ENCODE measurements at places on chromosomes 2 and 18.

- no peak for DNase-seq
Observed at GRCh38 chr2:66814916-66815315, 380.0 kb downstream of the MEIS1 start.

GRCh38 chr2:15982285-15983044 is 42.1 kb downstream of the MYCN start:
- no peak for DNase-seq

- DNase-seq = no peak
Observed at GRCh38 chr2:121903037-121903689, 147.7 kb downstream of the TSN start.

DNA sequence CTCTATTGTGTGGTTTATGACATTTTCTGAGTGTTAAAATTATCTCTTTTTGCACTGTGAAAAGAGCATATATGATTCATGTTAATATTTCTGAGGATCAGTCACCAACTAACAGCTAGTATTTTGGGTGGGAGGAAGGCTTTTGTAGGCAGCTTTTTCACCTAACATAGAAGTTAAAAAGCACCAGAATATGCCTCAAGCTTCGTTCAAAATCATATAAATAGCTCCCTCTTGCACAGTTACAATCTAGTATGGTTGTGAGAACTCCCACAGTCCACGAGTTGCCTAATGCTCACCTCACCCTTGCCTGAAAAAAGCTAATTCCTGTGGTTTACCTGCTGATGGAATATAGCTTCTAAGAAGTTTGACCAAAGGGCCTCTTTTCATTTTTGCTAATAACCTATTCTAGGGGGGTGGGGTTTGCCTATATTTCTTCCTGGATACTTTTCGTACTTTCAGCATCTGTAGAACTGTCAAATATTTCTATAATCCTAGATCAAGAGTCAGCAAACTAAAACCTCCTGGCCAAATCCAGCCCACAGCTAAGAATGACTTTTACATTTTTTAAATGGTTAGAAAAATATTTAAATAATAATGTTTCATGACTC is 167.1 kb upstream of the FOSL2 start:
- no peak for DNase-seq

GRCh38 chr2:203685789-203686420 is 20.5 kb upstream of the CD28 start:
- DNase-seq = no peak

DNA sequence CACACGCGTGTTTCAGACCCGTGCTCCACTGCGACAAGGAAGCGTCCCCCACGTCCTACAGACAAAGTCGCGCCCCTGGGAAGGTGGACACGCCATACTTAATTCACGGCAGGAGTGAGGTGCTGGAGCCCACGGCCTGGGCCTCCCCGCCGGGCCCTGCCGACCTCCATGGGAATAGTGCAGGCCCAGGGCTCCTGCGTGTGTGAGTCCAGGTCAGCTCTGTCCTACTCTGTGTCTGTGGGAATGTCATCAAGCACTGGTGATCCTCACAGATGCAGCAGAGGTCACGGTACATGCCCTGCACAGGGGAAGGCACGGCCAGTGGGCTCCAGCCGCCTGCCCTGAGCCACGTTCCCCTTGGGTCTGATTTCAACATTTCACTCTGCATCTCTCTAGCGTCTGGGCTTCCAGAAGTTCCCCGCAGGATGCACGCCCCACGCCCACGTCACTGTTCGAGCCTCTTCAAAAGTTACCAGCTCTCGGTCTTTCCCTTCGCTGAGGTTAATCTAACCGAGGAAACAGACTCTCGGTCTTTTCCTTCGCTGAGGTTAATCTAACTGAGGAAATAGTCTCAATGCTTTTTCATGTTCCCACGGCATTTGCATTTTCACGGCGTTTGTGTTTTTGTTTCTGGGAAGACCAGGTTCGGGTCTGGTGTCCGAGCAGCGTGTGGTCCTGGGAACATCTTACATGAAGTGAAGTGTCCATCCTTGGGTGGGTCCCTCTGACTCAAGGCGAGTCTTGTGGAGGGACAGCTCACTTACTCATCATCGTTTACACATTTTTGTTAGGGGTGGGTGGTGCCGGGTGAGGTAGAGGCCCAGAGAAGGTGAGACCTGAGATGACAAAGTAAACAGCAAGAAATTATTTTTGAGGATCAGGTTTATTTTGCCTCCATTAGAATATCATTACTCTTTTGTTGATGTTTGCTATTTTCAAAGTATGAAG is 157.3 kb upstream of the ALKAL2 start:
- DNase-seq = no peak

GRCh38 chr2:237139123-237139675 is 53.5 kb downstream of the COPS8 start:
- DNase-seq = no peak

DNA sequence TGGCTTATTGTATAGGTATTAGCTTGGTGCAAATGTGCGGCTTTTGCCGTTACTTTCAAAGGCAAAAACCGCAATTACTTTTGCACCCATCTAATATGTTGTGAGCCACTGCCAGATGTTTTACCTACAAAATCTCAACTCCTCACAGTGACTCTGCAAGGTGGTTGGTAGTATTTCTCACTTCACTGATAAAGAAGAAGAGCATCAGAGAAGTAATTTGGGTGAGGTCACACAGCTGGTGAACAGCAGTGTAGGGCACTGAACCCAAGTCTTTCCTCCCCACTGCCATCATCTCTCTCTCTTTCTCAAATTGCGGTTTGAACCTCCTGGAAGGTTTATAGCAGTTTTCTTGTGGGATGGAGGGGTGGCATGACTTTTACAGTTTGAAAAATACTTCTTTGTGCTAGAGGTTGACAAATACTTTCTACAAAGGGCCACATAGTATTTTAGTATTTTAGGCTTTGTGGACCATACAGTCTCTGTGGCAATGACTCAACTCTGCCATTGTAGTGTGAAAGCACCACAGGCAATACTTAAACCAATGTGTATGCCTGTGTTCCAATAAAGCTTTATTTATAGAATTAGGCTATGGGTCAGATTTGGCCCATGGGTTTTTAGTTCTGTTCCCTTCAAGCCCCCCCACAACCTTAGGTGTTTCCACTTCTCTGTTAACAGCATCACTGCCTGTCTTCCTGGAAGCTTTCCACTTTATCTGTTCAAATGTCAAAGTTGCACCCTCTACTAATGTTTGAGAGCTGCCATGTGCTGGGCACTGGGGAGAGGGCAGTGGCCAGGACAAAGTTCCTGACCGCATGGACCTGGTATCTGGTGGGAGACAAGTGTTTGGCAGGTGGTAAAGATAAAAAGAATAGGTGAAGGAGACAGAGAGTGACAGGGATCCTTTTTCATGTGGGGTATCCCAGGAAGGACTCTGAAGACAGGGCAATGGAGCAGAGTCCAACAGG is 30.1 kb downstream of the FHOD3 start:
- no peak for DNase-seq

GRCh38 chr2:173590276-173590861 is 235.7 kb downstream of the CDCA7 start:
- DNase-seq = no peak

DNA sequence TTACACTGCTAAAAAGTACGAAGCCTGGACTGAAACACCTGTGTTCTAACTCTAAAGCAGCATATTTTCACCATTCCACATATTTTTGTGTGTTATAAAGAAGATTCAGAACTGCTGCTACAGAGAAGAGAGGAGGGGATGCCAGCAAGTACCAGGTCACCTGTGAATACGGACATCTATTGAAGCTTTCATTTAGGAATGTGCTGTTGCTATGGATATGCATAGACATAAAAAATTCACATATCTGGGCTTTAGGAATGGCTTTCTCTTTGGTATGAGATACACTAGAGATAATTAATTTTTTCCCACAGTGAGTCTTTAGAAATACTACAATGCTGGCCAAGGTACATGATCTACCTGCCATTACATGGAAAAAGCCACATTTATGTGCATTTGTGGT is 238.5 kb downstream of the WDR7 start:
- no peak for DNase-seq

DNA sequence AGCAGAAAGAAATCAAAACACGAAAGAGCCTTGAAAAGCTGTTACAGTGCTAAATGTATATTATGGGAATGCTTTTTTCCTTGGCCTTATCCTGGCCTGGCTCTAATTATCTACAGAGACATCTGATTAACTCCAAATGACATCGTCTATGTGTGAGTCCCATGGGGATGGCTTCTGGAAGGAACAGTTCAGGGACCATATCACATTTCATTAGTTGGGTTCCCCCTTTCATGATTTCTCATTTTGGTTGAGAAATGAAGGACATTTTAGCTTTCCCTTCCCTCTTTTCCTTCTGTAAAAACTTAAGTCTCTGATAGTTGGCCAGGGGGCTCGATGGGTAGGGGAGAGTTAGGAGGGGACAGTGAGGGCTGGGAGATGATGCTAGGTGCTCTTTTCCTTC is 116.7 kb downstream of the PRKCE start:
- DNase-seq = no peak

- DNase-seq = no peak
Observed at GRCh38 chr2:238136820-238137537, 1.5 kb upstream of the KLHL30 start.

Measured in stimulated activated CD4-positive, alpha-beta T cell treated with anti-CD3 and anti-CD28 coated beads, Interleukin-4, amount 100 ng/mL, for 48 hours (primary cell).